Left forelimb (tissue), 1 donor: ENCODE measurements at places on chromosomes 4 and X.

GRCh38 chr4:15021946-15022345, 19.7 kb downstream of the CPEB2 start:
- no peak for DNase-seq

DNA sequence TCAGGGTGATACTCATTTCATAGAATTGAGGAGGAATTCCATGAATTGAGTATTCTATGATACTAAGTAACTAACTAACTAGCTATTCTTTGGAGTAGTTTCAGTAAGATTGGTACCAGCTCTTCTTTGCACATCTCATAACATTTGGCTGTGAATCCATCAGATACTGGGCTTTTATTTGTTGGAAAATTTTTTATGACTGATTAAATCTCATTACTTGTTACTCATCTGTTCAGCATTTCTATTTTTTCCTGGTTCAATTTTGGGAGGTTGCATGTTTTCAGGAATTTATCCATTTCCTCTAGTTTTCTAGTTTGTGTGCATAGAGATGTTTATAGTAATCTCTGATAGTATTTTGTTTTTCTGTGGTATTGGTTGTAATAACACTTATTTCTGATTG, 70.8 kb upstream of the FREM3 start:
- no peak for DNase-seq

- DNase-seq, result no peak
These were observed 127.4 kb upstream of the RPL34 start for GRCh38 chr4:108492816-108493595.

- DNase-seq, result no peak
These were observed 609.9 kb upstream of the CPEB2 start for GRCh38 chr4:14392378-14392777.

DNA sequence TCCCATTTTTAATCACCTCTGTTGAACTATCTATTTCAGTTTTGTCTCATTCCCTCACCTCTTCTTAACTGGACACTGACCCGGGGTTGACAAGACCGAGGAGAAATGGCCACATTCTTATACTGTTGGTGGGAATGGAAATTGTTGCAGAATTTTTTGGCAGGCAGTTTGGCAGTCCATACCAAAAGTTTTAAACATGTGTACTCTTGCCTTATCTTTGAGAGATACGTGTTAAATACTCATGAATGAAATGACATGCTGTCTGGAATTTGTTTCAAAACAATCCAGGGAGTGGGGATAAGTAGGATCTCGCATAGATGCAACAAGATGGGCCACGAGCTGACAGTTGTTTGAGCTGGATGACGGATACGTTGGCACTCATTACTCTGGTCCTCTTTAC, 12.1 kb downstream of the FGFBP1 start:
- DNase-seq, result no peak

GRCh38 chr4:117489107-117489506, 403.7 kb upstream of the TRAM1L1 start:
- DNase-seq, result no peak

GRCh38 chrX:110419512-110419911, 60.9 kb downstream of the RTL9 start:
- DNase-seq, result no peak
